ENCODE measurements at places on chromosomes 3 and 15. TPM values are rescaled to one million over a fixed set of nuclear protein-coding genes. Genes with fewer than 3 reads are reported as not detected.

GRCh38 chr3:8622873-8623691, 21.5 kb downstream of the SSUH2 start:
- DNase-seq, result peak; percentile 68

GRCh38 chr15:99571299-99571698, 5.5 kb downstream of the MEF2A start:
- DNase-seq, result no peak

DNA sequence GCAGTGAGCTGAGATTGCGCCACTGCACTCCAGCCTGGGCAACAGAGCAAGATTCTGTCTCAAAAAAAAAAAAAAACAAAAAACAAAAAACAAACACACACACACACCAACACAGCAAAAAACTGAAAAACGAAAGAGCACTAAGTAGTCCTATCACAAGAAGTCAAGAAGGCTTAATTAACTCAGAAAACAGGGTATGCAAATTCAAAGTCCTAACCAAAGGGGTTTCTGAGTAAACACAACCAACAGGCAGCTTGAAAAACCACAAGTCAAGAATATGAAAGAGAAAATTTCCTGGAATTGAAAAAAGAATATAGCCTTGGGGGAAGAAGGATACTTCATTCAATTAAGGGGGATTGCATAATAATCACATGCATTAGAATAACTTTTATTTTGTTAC, 37.7 kb upstream of the PARP14 start:
- peak; percentile 36 for DNase-seq

DNA sequence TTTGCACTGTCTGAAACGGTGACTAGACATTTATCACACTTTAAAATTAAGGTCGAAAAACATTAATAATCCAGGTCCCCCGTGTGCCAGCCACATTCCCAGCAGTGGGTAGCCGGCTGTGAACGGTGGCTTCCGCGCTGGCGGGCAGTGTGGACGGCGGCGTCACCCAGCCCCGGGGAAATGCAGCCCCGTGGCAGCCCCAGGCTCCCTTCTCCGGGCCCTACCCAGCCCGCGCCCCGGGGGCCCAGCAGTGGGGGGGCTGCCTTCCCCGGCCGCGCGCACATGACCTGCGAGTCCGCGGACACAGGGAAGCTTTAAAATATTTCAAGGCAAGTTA, 25.3 kb downstream of the GABRA5 start:
- no peak for DNase-seq

DNA sequence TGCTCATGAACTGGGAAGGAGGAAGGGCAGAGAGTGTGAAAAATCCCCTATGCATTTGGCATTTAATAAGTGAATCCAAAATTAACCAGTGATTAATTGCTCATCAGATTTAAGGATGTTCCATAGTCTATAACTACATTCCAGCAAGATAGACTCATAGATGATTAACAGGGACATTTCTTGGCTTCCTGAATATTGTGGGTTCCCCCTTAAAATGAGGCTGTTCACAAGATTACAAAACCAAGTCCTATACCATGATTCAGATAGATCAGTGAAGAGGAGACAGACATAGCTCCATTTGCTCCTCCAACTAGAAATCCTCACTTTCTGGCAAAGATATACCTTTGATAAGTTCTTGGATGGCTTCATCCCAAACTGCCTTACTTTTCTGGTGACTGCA, 15.4 kb downstream of the RASGRP1 start:
- DNase-seq, result peak; percentile 39

- no peak for DNase-seq
Observed at GRCh38 chr15:64858021-64858575, 16.4 kb downstream of the PLEKHO2 start.

DNA sequence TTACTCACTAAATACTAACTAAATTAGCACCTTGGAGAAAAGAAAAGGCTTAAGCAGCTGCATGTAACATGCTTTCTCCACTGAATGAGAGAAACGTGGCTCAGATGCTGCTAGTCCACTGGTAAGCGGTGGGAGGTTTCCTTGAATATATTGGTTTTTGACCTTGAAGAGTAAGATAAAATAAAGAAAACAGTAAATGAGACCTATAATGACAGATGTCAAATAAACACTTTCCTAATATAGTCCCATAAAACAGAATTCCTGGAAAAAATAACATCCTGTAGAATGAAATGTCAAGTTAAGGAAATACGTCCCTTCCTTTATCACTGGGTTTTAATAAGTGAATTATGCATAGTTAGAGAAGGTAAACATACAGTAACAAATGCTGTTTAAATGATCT, 215.0 kb downstream of the DPH6 start:
- DNase-seq, result no peak

DNA sequence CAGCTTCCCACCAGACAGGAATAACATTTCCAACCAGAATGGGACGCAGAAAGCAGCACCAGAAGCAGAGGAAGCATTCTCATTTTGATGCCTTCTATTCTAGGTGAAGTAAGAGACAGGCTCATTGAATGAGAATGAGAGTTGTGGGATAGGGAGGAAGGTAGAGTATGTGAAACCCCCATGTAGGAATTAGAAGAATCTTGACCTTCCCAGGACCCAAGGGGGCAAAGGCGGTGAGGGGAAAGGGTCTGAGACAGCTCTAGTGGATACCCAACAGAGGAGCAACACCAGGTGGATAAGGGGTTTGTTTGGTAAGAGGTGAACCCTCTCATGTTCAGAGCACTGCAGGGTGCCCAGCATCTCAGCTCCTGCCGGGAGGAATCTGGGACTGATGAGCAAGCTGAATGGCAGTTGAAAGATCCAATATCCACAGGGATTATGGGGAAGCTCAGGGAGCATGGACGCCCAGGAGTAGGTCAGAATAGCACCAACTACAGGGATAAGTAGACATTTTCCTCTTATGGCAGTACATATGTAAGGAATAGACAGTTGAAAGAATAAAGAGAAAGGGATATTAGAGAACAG, 77.0 kb downstream of the PLCL2 start:
- no peak for DNase-seq

GRCh38 chr3:171781711-171782127, 28.6 kb downstream of the PLD1 start:
- peak; percentile 47 for DNase-seq

GRCh38 chr15:49622561-49622960, 1.7 kb downstream of the DTWD1 start:
- peak; percentile 42 for DNase-seq

The CILP gene
- total RNA-seq, result not detected

The ZNF660 gene
- 1.2 TPM for total RNA-seq

The XIRP1 gene
- 0.12 TPM for total RNA-seq

The C3orf20 gene
- total RNA-seq, result not detected

The AKAP13 gene
- total RNA-seq, result 27.3 TPM

The TBC1D2B gene
- total RNA-seq, result 13.8 TPM

Data from RPMI7951 (cell line).